ENCODE measurements at places on chromosomes 2 and 18. TPM values are rescaled to one million over a fixed set of nuclear protein-coding genes. Genes with fewer than 3 reads are reported as not detected.

The PKP4 gene
- total RNA-seq, result 33.8 TPM

The DYNAP gene
- total RNA-seq, result not detected

The FANCL gene
- total RNA-seq, result 19.7 TPM

The RBBP8 gene
- 55.9 TPM for total RNA-seq

GRCh38 chr2:55010915-55011314 is 39.3 kb downstream of the RTN4 start:
- no peak for DNase-seq

DNA sequence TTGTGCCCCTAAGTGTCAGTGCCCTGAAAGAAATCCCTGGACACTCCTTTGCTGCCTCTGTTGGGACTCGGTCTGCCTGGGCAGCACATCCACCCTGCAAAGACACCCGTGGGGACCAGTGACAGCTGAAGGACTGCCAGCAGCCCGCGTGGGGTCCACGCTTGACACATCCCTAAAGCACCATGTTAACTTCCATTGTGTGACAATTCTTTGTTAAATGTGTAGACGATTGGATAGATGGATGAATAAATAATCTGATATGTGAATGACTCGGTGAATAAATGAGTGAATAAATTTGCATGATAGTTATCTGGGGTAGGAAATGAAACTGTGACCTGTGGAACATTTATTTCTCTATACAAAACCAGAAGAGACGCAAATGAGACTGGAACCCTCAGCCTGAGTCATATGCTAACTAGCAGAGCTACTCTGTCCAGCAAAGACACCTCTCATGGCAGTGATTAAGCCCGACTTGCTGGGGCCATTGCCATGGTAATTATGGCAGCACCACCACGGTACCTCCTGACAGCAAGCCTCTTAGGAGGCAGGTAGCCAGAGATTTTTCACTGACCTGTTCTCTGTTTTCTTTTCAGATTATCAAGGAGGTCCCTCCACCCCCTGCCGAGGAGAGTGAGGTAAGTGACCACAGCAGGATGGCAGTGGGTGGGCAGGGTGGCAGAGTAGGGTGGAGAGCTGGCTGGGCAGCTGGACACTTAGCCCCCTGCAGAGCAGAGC is 156.8 kb downstream of the ANTXR1 start:
- no peak for DNase-seq

GRCh38 chr2:98833172-98833916 is 102.4 kb upstream of the MGAT4A start:
- no peak for DNase-seq

GRCh38 chr2:207394203-207394781 is 135.5 kb upstream of the CREB1 start:
- no peak for DNase-seq

DNA sequence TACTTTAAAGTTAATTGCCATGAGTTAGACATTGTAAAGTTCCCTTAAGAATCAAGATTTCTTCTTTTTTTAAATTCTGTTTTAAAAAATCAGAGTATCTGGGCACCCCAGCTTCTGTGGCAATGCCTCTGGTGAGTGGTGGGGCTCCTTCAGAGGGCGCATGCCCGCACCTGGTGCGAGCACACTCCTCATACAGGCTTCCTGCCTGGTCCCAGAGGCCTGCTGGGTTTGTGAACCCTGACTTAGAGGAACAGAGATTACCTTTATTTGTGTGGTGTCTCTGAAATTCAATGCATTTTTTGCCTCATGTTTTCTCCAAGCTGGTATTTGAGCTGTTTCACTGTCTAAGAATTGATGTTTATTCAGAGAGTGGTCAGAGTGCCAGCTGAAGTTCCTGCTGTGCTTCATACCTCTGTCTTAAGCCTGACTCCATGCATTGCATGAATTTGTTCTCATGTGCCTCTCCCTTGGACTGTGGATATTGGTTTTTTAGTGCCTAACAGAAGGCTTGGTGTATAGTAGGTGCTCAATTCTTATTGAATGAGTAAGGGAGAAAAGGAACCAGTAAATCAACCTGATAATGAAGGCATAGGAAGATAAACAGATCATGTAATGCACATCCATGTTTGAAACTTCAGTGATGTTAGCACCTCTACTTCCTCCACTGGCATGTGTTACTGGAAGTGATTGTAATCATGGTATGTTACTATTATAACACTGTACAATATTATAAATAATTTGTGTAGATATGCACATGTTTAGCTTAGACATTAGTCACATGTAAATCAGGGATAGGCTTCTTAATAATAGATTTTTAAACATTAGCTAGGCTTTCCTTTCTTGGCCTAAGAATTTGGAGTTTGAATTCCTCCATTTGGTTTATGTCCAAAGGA is 29.0 kb downstream of the PHLPP1 start:
- no peak for DNase-seq

DNA sequence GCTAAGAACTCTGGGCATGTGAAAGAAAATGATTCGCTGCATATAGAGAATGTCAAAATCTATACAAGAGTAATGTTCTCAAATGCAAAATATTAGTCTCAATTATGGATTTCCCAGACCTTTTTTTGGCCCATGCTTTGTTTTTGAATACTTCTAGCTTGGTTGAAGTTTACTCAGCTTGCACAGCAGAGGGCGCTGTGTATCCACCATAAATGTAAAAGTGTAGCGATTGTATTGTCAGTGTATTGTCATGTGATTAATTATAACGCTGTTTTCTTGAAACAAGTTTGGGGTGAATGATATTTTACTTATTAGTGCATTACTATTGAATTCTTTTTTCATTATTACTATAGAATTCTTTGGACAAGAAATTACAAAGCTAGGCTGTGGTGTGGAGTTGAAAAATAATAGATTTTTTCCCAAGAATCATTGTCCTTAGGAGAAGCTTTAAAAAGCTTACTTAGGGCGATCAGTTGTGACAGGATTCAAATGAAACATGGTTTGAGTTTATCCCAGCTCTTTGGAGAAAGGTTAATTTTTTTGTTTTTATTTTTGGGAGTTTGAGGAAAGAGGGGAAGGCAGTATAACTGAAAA is 98.3 kb downstream of the PIK3C3 start:
- DNase-seq, result peak; percentile 65

- DNase-seq, result no peak
Observed at GRCh38 chr2:223566396-223566795, 35.8 kb downstream of the SCG2 start.

DNA sequence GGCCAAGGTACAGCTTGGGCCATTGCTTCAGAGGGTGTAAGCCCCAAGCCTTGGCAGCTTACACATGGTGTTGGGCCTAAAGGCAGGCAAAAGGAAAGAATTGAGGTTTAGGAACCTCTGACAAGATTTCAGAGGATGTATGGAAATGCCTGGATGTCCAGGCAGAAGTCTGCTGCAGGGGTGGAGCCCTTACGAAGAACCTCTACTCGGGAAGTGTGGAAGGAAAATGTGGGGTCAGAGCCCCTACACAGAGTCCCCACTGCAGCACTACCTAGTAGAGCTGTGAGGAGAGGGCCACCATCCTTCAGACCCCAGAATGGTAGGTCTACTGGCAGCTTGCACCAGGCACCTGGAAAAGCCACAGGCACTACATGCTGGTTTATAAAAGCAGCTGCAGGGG is 124.2 kb downstream of the RPIA start:
- DNase-seq, result no peak

DNA sequence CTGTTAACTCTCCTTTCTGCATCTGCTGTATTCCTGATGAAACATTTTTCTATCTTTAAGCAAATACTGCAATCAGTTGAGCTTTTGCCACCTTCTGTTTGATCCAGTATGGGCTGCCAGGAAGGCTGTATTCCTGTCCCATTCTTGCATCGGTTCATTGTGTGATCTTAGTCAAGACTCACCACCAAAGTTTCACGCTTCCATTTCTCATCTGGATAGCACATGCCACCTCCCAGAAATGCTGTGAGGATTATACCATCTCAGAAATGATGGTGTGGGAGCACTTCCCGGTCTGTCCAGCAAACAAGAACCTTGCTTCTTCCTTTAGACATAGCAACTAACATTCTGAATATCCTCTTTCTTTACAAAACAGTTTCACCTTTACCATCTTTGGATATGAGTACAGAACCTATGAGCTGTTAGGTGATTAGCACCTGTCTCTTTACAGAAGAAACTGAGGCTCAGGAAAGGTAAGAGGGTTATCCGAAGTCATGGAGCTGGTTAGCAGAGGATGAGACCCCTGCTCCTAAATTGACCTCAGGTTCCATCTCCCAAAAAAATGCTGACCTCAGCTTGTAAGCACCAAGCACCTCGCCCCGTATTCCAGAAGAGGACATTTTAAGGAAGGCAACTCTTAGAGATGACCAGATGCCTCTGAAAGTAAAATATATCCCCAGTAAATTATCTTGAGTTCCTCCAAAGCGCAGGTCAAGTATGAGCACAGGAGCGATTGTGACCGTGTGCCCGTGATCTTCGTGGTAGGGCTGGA is 56.8 kb downstream of the FEZ2 start:
- no peak for DNase-seq

DNA sequence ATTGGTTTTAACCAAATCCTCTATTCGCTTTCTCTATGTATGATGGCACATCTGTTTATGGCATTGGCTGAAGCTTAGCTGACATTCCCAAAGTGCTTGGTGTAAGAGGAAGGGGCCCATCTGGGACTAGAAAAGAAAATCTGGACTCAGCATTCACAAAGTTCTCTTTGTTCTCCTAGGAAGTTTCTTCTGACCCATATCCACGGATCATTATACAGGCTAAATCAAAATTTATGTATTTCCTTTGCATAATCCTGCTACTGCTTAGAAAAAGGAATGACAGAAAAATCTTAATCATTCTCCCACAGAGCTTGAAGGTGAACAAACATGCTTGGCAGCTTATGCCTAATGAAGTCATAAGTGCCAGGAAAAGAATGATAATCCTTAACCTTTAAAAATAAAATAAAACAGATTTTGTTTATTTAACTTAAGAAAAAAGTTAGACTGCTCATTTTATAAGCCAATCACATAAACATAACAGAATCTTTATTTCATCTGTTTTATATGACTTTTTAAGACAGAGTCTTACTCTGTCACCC is 88.4 kb downstream of the NYAP2 start:
- no peak for DNase-seq
